Kidney tubule cell (primary cell): ENCODE measurements at places on chromosomes 1 and 21.

GRCh38 chr1:163509114-163509513 lies 187.4 kb downstream of the NUF2 start:
- DNase-seq = peak; percentile 7

- no peak for DNase-seq
Observed at GRCh38 chr1:18921516-18922251, 19.3 kb upstream of the ALDH4A1 start.

DNA sequence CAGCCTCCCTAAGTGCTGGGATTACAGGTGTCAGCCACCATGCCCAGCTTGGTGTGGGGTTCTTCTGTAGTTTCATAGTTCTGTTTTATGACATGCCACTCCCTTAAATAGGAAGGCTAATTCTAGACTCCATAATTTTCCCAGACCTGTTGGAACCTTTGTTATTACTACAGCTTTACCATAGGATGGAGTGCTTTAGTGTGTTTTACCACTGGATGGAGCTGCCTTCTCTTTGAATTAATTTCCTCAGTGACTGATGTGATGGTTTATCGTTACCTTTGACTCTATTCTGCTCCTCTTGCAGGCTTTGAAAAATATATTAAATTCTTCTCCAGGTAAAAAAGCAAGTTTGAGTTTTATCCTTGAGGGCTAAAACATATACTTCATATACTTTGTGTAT lies 84.6 kb upstream of the NEK7 start:
- DNase-seq = peak; percentile 2

GRCh38 chr1:2354511-2355372 lies 36.6 kb downstream of the MORN1 start:
- DNase-seq = no peak

DNA sequence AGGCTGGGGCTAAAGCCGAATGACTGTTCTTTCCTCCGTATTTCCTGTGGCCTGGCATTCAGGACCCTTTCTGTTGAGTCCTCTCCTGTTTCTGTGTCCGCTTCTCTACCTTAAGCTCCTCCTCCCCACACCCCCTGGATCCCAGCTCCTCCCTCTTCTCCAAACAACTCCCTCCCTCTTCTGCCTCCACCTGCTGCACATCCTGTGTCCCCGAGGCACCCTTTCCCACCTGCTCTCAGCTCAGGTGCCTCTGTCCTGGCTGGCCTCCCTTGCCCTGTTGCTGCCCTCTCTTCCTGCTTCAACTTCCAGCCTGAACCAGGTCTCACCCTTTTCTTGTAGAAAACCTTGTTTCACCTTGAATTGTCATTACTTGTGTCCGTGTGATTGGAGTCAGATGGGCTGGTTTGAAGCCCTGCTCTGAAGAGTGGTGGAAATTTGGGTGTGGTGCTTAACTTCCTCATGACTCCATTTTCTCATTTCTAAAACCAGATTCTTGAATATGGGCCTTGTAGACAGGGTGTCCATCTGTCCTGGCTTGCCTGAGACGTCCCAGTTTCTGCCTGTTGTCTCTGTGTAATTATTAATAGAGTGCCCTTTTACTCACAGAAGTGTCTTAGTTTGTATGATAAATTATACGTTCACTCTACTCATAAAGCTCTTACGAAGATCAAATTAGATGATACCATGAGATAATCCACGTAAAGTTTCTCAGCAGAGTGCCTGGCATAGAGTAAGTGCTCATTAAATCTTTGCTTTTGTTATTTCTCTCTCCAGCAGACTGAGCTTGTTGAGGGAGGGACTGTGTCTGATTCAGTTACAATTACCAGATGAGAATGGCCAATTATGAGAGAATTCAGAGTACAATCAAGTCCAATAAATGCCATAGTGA lies 58.9 kb upstream of the TRABD2B start:
- DNase-seq = no peak

GRCh38 chr1:93255222-93256079 lies 74.9 kb downstream of the CCDC18 start:
- peak; percentile 80 for DNase-seq

GRCh38 chr1:89974696-89975470 lies 20.0 kb upstream of the ZNF326 start:
- no peak for DNase-seq

GRCh38 chr1:3630914-3631313 lies 6.1 kb downstream of the TPRG1L start:
- DNase-seq = no peak

DNA sequence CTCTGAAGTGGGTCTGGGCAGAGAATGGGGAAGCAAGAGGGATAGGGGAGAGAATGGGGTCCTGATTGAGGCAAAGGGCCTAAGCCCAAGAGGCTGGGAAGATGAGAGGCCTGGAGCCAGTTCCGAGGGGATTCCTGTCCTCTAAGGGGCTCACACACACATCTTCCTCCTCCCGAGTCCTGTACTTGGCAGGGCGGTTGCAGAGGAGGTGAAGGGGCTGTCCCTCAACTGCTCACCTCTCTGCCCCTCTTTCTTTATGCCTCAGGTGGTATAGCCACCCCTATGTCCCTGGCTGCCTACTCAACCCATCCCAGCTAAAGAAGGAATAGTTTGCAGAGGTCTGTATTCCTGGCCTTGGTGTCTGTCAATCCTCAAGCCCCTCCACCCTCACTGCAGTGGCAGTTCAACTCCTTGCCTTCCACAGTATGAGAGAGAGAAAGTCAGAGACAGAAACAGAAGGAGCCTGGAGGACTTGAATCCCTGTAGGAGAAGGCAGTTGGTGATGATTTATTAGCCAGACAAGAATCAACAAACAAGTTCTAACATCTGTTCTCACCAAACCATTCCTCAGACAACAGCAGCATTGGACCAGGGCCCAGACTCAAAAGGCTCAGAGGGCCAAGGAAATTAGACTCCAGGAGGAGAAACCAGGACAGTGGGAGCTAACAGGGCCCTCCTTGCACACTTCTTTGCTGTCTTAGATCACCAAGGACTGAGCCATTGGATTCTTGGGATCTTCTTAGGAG lies 10.7 kb downstream of the SH2D2A start:
- DNase-seq = no peak

DNA sequence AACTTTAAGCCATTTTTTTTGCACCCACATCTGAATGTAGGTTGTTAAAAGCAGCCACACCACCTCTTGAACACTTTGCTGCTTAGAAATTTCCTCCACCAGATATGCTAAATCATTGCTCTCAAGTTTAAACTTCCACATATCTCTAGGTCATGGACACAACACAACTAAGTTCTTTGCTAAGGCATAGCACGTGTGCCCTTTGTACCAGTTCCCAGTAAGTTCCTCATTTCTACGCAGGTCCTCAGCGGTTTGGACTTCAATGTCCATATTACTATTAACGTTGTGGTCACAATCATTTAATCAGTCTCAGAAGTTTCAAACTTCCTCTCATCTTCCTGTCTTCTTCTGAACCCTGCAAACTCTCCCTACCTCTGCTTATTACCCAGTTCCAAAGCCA lies 661.6 kb upstream of the PKN2 start:
- no peak for DNase-seq

GRCh38 chr1:231860221-231861088 lies 233.9 kb downstream of the DISC1 start:
- DNase-seq = no peak

DNA sequence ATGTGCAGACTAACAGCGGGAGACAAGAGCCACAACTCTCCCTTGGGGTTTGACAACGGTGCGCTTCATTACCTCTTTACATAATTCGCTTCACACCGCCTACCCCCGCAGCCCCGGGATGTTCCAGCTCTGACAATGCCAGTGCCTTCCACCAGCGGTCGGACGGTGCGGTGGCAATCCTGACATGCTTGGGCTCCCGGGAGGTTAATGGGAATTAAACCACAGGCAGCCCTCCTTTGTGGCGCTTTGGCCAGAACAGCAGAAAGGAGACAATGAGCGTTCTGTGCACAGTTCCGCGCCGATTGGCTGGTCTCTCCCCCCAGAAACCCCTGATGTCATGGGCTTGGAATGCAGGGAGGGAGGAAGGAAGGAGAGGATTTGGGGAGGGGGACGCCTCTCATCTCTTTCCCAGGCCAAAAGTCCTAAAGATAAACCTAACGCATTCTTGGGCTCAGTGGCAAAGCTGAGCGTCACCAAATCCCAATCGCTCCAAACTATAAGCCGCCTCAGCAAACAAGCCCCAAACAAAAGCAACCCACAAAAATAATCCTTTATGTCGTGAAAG lies 1.3 kb downstream of the CNN3 start:
- DNase-seq = peak; percentile 97

GRCh38 chr1:85109475-85109874 lies 61.2 kb upstream of the MCOLN3 start:
- peak; percentile 69 for DNase-seq

GRCh38 chr21:29248124-29248523 lies 50.6 kb upstream of the BACH1 start:
- no peak for DNase-seq

DNA sequence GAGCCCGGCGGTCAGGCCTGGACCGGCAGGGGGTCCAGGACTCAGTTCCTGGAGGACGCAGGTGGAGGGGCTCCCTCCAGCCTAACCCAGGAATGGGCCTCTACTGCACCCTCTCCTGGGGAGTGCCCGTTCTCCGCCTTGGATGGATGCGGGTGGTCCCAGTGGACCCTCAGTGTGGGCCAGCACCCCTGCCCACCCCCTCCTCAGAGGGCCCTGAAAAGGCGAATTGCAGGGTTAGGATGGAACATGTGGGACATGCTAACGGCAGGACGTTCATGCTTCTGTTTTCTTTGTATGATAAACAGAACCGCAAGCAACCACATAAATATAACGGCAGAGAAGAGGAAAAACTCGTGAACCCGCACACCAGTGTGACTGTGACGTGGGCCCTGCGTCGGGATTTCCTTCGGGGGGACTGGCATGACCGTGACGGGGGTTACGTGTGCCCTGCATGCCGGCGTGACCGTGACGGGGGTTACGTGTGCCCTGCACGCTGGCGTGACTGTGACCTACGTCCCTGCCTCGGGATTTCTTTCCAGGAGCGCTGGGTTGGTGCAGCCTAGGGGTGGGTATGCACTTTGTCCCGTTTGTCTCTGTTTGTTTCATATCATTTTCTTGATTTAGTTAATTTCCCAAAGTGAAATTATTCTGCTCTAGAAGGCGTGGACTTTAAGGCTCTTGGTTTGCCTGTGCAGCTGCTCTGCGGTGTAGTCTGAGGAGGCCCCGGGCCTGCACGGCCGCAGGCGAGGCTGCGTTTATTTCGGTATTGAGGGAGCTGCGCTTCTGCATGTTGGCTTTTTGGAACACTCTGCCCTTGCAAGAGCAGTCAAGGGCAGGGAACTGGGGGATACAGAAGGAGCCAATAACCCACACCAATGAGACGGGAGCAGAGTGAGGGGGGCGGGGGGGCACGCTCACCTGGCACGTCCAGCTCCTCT lies 3.1 kb downstream of the FTCD start:
- no peak for DNase-seq
